GM04504 (cell line): ENCODE measurements at places on chromosomes 6 and 20.

DNA sequence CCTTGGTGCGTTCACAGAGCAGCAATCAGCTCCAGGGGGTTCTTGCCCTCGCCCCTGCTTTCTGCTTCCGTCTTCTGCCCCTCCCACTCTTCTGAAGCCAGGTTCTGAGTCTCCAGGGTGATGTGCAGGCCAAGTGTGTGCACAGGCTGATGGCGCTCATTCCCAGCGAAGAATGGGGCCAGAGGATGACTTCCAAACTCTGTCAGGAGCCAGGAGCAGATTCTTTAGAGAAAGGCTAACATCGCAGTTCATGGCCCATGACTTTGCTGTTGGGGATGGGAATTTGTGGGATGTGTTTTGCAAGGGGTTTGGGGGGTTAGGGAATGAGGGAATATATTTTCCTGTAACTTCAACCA lies 56.1 kb upstream of the CCN6 start:
- DNase-seq, result no peak

DNA sequence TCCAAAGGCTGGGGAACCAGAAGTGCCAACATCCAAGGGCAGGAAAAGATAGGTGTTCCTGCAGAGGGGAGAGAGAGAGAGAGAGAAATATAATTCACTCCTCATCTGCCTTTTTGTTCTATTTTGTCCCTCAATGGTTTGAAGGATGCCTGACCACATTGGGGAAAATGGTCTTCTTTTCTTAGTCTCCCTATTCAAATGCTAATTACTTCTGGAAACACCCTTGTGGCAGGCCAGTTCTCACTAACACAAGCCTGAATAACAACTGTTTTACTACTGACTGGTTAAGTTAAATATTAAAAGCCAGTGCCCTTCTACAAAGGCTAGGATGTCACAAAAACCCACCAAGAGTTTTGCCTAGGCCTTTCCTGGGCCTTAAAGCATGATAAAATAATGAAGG lies 425.4 kb upstream of the HTR1E start:
- DNase-seq, result no peak

GRCh38 chr6:28488916-28489365 lies 26.7 kb downstream of the GPX6 start:
- DNase-seq, result peak; percentile 24

DNA sequence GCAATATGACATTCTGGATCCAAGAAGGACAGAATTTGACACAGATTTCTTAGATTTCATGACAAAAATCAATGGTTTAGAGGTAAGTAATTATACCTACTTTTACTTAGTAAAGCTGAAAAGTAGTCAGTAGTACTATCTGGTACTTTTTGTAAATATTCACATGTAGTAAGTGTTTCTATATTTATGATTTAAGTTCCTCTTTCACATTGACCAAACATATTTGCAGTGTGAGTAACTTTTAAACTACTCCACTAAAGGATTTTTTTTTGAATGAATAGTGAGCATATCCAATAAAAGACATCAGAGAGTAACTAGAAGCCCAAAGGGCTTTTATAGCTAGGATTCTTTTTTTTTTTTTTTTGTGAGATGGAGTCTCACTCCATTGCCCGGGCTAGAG lies 60.8 kb downstream of the DNAH8 start:
- DNase-seq, result no peak

DNA sequence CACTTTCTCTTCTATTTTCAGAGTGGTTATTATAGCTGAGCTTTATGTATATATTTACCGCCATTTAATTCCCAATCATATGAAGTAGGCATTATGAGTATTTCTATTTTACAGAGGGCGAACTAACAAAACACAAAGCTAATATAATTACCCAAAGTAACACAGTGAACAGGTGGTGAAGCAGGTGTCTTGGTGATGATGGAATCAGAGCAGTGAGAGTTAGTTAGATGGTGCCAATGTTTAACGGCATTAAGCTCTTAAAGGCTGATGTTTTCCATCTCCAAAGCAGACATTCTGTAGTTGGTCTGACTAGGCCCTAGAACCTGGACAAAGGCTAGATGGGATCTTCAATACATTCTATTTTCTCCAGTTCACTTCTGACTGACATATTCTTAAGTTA lies 551.1 kb upstream of the SYNCRIP start:
- no peak for DNase-seq

- DNase-seq, result no peak
These were observed 116.6 kb upstream of the HTR1E start for GRCh38 chr6:86820750-86821149.

GRCh38 chr20:47999166-47999565 lies 213.9 kb upstream of the SULF2 start:
- DNase-seq, result no peak

GRCh38 chr6:116624036-116624805 lies 7.9 kb downstream of the RSPH4A start:
- no peak for DNase-seq

- no peak for DNase-seq
These were observed 58.8 kb upstream of the KHDRBS2 start for GRCh38 chr6:62344850-62345249.

GRCh38 chr6:24910331-24910960 lies 25.3 kb downstream of the RIPOR2 start:
- DNase-seq, result no peak

- DNase-seq, result no peak
These were observed 33.9 kb downstream of the REV3L start for GRCh38 chr6:111449129-111449528.

GRCh38 chr6:10485406-10485805 lies 35.7 kb upstream of the GCNT2 start:
- no peak for DNase-seq

GRCh38 chr6:92753956-92754355 lies 665.4 kb downstream of the EPHA7 start:
- DNase-seq, result no peak

DNA sequence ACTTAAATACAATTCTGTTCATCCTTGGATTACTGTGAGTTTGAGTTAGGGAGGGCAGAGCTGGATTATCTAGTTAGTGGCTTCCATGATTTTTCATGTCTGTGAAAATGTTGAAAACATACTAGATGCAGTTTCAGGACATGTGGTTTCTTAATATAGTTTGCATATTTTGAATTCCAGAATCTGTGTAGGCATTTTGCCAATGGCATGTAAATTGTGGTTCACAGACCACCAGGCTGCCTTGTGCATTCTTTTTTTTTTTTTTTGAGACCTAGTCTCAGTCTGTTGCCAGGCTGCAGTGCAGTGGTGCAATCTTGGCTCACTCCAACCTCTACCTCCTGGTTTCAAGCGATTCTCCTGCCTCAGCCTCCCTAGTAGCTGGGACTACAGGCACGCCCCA lies 42.8 kb downstream of the CDC5L start:
- DNase-seq, result no peak

- DNase-seq, result no peak
These were observed 21.5 kb upstream of the SRPK1 start for GRCh38 chr6:35942355-35942754.

DNA sequence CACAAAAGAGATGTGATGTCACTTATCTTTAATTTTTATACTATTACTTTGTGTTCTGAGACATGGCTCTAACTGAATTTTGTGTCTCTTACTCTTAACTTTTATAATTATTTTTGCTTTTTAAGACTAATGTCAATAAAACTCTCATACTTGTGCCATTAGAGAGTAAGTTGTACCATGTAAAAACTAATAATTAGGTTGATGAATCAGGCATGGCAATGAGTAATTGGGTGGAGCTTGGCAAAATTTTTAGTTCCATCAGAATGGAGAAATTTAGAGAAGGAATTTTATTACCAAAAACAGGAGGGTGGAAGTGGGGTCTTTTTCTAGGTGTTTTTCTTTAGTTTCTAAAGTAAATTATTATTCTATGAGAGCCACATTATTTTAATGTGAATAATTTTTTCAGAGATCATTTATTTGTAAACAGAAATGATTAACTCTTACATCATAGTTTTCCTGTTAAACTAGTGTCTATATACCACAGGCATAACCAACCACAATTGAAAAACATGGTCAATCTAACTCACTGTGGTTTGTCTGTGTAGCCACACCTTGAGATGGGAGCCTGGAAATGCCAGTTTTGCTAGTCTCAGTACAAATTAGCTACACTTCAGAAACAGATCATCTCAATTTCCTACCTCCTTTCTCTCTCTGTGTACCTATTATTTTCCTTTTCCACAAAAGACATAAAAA lies 51.8 kb downstream of the ELOVL4 start:
- no peak for DNase-seq

DNA sequence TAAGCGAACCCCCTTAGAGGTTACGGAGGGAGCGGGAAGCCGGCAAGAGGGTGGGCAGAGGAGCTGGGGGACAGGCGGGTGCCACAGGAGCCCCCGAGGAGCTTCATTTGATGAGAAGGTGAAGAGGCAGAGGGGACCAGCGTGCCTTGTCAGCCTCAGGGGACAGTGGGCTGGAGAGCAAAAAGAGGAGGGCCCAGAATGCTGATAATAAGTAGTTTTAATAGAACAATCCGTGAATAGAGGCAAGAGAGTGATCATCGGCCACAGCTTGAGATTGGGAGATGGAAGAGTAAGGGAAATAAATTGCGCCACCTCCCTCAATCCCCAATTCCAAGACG lies 1.3 kb downstream of the COL19A1 start:
- no peak for DNase-seq

- DNase-seq, result no peak
These were observed 32.2 kb downstream of the COX4I2 start for GRCh38 chr20:31669876-31670275.

DNA sequence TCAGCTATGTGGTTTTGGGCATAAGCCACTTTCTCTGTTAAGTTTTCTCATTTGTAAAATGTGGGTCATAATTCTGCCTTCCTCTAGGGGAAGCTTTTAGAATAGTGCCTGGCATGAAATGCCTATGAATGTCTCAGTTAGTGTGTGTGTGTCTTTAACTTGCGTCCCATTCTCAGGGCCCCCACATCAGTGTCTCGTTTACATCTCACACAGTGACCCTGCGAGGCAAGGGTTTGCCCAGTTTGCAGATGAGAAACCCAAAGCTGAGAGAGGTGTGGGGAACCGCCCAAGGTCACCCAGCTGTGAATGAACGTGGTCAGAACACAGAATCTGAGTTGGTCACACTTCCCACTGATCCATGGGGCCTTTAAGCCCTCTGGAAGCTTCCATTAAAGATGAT lies 14.1 kb downstream of the DYNLRB1 start:
- DNase-seq, result no peak

DNA sequence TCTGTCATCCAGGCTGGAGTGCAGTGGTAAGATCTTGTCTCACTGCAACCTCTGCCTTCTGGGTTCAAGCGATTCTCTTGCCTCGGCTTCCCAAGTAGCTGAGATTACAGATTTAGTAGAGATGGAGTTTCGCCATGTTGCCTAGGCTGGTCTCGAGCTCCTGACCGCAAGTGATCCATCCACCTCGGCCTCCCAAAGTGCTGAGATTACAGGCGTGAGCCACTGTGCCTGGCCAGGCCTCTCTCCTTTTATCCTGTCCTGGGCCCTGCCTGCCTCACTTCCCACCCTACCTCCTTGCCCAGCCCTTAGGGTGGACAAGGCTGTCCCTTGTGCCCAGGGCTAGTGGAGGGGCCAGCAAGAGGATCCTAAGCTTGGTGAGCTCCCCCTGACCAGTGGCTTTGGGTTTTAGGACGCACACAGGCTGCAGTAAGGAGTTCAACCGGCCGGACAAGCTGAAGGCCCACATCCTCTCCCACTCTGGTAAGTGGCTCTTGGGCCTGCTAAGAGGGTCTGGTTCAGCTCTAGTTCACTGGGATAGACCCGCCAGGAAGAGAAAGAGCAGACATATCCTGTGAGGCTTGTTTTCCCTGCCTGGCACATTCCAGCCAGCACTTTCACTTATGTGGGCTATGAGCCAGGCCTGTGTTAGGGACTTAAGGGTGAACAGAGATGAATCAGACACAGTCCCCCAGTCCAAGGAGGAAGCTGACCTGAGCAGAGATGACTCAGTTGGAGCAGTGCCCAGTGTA lies 21.9 kb upstream of the CHMP4B start:
- DNase-seq, result peak; percentile 76

DNA sequence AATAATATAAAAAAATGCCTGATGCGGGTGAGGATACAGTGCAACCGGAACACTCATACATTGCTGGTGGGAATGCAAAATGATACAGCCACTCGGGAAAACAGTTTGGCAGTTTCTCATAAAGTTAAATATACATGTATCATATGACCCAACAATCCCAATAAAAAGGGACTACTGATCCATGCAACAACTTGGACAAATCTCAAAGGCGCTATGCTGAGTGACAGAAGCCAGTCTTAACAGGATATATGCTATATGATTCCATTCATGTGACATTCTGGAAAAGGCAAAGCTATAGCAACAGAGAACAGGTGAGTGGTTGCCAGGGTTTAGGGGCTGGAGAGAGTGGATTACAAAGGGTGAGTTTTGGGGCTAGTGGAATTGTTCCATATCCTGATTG lies 170.2 kb upstream of the MLN start:
- DNase-seq, result no peak

- no peak for DNase-seq
These were observed 227.0 kb upstream of the CST7 start for GRCh38 chr20:24721891-24722568.

DNA sequence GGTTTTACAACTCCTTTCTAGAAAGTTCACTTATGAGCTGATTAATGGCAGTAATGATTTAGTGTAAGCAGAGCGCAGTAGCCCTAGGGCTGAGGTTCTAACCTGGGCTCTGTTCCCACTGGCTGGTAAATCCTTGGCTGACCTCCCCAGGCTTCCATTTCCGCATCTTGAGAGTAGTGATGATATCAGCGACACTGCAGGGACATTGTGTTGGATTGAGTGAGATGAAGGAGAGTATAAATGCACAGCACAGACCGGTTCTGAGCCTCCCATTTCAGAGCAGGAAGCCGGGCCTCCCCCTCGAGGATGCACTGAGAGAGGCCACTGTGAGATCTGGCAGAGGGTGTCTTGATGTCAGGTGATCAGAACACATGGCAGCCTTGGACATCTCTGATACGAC lies 477.2 kb upstream of the SULF2 start:
- DNase-seq, result no peak

GRCh38 chr6:139150920-139151319 lies 16.0 kb downstream of the HECA start:
- no peak for DNase-seq

DNA sequence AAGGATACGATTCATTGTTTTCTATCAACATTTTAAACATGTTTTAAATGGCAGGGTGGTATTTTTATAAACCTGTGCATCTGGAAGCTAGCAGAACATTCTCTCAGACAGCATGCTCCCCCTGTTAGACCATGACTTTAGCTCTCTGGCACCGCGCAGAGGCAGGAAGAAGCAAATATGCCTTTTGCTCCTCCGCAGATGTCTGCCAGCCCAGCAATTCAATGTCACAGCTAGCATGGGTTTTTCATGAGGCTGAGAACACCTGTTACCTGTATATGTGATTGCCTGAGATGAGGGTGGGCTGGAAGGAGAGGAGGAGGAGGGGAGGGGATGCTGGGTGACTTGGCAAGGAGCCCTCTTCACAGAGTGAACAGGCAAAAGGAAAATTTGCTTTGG lies 6.7 kb downstream of the MTCH1 start:
- DNase-seq, result peak; percentile 28
